ENCODE measurements at places on chromosomes 12 and 14. TPM values are rescaled to one million over a fixed set of nuclear protein-coding genes. Genes with fewer than 3 reads are reported as not detected.

Gene DHRS1
- 50.2 TPM for total RNA-seq

Gene TCL1B
- total RNA-seq, result not detected

Gene CISTR
- total RNA-seq, result not detected

Gene KLHL42
- total RNA-seq, result 21.2 TPM

Gene GNB3
- 2.0 TPM for total RNA-seq

Gene CIDEB
- total RNA-seq, result 9.2 TPM

Gene CHGA
- total RNA-seq, result 0.12 TPM

Gene TDRD9
- total RNA-seq, result 5.4 TPM

Gene ASIC1
- total RNA-seq, result 2.9 TPM

Gene HPD
- total RNA-seq, result 0.85 TPM

Gene RAD9B
- 1.3 TPM for total RNA-seq

Gene NAA30
- total RNA-seq, result 12.3 TPM

Gene TAS2R43
- 0.52 TPM for total RNA-seq

Gene PTCSC3
- total RNA-seq, result 2.9 TPM

Gene KRT72
- total RNA-seq, result not detected

Gene CLEC4C
- total RNA-seq, result not detected

All from left lung (tissue), 14 donors.